KBM-7 (cell line): ENCODE measurements at places on chromosomes 7 and 10.

GRCh38 chr10:123309731-123310130, 155.5 kb downstream of the BUB3 start:
- DNase-seq: no peak

- DNase-seq: no peak
Measured at GRCh38 chr7:135259702-135260101, 26.1 kb downstream of the STRA8 start.

DNA sequence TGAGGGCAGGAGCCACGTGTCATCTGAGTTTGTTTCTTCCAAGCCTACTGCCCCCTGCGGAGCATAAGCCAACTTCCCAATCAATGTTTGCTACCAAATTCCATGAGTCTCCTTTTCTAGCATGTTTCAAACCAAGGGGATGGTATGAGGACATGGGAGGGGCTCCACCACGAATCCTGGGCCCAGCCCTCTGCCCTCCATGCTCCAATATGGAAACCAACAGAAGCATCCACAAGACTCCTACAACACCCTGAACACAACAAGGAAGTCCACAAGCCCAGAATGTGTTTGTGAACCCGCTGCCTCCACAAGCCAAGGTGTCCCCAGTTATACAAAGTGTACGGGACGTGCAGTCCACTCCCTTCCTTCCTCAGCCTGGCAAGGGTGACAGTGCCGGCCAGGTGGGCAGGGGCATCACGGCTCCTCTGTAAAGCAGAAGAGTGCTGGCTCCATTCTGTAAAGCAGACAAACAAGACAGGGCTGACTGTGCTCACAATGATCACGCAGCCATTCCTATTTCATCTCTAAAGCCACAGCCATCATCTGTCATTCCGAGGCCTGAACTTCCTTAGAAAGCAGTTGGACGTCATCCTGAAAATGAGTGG, 466.1 kb downstream of the PTPRN2 start:
- DNase-seq: no peak

DNA sequence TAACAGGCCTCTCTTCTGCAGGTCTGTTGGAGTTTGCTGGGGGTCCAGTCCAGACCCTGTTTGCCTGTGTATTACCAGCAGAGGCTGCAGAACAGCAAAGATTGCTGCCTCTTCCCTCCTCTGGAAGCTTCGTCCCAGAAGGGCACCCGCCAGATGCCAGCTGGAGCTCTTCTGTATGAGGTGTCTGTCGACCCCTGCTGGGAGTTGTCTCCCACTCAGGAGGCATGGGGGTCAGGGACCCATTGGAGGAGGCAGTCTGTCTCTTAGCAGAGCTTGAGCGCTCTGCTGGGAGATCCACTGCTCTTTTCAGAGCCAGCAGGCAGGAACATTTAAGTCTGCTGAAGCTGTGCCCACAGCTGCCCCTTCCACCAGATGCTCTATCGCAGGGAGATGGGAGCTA, 361.1 kb upstream of the NRP1 start:
- DNase-seq: no peak

DNA sequence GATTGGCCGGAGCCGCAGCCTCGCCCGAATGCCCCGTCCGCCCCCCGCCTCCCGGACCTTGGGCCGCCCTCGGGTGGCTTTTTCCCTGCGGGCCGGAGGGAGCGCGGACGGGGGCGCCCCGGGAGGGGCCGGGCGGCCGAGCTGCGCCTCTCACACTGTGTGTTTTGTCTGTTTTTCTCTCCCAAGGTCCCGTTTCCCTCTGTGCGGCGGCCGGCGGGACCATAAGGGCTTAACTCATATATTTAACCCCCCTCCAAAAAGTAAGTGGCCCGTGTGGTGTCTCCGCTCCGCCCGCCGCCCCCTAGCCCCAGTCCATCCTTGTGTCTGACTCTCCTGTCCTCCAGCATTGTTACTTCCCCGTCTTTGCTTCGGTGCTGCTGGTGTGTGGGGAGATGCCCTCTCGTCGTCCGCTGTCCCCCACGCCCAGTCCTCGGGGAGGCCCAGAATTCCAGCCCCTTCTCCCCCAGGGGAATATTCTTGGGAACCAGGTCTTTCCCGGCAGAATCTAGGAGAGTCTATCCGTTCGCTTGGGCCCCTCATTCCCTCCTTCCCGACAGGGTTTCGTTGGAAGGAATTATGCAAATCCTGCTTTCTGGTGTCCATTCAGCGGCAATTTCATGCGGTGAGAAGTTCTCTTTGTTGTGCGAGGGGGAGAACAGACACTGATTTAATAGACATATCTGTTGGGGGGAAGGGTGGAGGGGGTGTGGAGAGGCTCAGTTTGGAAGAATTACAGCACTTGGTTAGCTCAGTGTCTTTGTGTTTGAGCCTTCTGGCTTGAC, 1.3 kb downstream of the LCOR start:
- DNase-seq: peak; percentile 32

GRCh38 chr7:3951316-3952055, 650.4 kb downstream of the SDK1 start:
- no peak for DNase-seq

- DNase-seq: no peak
Measured at GRCh38 chr10:93039110-93039509, 21.5 kb upstream of the CYP26C1 start.

DNA sequence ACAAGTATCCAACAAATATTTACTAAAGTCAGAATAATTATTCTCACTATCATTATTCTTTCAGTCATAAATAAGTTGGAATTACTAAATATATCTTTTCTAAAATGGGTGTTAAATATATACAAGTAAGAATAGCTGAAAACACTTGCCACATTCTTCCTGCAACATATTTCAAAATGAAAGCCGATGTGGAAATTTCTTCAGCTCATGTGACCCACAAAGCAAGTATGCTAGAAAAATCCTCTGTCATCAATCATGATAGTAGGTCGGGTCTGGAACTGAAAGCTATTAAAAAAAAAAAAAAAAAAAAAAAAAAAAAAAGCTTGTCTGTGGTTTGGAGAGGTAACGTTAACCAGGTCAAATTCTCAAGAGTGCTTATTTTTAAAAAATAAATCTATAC, 344.7 kb downstream of the NEBL start:
- DNase-seq: no peak

DNA sequence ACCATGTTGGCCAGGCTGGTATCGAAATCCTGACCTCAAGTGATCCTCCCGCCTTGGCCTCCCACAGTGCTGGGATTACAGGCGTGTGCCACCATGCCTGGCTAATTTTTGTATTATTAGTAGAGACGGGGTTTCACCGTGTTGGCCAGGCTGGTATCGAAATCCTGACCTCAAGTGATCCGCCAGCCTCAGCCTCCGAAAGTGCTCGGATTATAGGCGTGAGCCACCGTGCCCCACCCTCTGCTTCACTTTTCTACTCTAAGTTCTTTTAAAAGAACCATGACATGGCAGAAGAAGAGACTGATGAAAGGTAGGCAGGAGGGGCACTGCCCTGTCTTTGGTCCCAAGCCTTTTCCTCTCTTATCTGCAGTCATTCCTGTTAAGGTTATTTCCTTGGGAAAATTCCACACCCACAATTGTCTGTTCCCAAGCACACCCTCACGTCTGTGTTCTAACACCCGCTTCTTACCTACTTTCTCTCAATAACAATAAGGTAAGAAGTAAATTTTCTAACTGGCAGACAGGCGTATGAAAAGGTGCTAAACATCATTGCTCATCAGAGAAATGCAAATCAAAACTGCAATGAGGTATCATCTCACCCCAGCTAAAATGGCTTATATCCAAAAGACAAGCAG, 291.7 kb downstream of the DPP6 start:
- DNase-seq: no peak

GRCh38 chr7:293681-294439, 3.9 kb downstream of the FOXL3 start:
- DNase-seq: no peak

- DNase-seq: no peak
Measured at GRCh38 chr7:1715671-1716074, 45.6 kb downstream of the ELFN1 start.

DNA sequence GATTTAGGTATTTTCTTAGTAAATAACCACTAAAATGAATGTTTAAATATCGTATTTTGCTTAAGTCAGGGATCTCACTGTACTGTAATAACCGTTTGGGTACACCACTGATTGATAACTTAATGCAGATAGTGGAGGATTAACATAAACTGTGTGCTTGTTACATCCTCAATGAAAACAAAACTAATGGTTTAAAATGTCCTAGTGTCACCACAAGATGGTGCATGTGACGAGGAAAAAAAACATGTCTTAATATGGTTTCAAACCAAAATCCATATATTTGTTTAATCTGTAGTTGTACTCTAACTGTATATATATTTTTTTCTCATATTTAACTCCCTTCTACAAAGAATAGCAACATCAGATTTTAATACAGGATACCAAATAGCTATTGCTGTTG, 19.2 kb downstream of the ARMC10 start:
- DNase-seq: no peak

DNA sequence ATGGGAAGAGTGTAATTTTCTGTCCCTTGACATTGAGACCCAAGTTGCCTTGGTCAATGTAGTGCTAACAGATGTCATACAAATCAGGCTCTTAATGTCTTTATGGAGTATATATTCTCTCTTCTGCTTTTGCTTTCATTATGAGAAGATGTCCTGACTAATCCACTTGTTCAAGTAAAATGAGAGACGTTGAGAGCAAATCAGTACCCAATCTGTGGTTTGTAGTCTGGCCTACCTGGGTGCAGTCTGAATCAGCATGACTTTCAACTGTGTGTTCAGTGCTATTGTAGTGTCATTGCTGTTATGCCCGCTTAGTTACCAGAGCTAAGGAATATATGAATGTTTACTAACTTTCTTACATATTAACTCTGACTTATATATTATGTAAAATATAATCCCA, 612.4 kb downstream of the ANKRD7 start:
- no peak for DNase-seq

- DNase-seq: peak; percentile 41
Measured at GRCh38 chr7:45140827-45141226, 16.8 kb upstream of the RAMP3 start.

DNA sequence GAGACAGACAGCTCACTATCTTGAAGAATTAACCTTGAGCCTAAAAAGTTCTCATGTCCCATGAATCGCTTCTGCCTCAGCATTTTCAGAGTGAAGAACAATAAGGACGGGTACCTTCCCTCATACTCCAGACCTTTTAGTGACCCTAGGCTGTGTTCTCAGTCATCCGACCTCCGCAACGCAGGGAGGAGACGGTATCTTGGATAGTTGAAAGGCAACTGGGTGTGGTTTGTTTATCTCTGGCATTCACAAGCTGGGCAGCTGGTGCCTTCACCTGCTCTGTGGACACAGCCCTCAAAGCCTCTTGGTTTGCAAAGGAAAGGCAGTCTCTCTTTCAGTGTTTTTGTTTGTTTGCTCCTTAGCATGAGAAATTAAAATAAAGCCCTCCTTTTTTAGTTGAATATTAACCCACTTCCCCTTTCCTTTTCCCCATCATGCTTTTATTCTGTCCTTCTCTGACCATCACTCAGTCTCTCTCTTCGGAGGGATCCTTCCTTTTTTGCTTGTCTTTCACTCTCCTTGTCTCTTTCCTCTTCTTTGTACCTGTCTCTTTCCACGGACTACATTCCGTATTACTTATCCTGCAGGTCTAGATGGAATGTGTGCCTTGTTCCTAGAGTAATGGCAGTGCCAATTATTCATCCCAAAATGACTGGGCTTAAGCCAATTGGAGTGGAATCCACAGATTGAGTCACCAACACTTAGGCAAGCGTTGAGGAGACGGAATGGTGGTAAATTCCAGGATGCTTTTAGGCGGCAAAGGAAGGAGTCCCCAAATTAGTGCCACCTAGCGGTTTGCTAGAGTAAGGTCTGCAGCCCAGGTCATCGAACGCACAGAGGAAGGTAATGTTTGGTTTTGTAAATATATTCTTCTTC, 45.8 kb downstream of the PRR15 start:
- DNase-seq: peak; percentile 22

DNA sequence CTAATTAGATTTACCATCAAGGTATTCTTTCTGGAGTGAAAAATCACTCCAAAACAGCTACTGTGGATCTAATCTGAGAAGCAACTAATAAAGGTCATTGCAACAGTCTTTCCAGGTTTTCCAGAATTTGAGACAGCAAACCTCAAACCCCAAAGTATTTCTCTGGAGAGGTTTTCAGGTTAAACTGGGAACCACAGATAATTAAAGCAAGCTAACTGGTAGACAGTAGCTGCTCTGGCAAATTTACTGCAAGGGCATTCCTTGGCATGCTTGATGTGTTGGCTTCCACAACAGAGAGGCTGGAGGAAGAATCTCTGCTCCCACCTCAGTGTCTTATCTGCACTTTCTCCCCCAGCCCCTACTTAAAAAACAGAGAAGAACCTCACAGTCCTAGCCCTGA, 140.0 kb upstream of the NRBF2 start:
- DNase-seq: no peak

DNA sequence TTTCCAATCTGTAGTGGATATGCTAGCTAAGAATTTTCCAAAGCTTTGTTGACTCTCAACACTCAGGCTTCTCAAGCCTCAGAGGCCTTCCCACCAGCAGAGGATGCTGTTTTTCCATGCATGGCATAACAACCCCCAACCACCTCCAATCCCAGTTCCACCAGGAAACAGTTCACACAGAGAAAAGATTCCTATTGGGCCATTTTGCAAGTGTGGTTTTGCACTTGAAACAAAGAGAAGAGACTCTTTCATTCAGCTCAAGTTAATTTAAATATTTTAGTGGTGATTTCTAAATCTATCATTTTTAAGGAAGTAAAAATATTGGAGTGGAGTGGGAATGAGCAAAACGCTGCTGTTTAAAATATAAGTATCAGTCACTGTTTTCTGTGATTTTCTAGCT, 105.6 kb upstream of the COL1A2 start:
- peak; percentile 27 for DNase-seq

DNA sequence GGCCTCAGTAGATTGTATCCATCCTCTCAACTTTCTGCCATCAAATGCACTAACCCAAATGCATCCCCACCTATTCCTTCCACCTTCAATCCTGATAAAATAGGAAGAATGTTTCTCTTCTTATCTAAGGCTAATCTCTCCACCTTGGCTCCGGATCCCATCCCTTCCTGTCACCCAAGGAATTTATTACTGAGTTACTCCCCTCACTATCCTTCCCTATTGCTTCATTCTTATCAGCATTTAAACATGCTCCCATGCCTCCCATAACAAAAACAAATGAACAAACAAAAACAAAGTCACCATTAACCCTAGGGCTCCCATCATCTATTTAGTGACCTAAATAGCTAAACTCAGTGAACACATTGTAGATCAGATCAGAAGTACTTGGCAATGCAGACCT, 25.3 kb downstream of the AASS start:
- DNase-seq: no peak
